Activated CD4-positive, alpha-beta T cell treated with anti-CD3 and anti-CD28 coated beads, Interleukin-2, Interleukin-4, amounts not matched to agents 100 ng/mL and 50 ng/mL, durations not matched to agents 16 hours and 8 hours (primary cell): ENCODE measurements at places on chromosomes 7 and 10.

- DNase-seq = no peak
These were observed 573.9 kb upstream of the PCDH15 start for GRCh38 chr10:55374917-55375316.

DNA sequence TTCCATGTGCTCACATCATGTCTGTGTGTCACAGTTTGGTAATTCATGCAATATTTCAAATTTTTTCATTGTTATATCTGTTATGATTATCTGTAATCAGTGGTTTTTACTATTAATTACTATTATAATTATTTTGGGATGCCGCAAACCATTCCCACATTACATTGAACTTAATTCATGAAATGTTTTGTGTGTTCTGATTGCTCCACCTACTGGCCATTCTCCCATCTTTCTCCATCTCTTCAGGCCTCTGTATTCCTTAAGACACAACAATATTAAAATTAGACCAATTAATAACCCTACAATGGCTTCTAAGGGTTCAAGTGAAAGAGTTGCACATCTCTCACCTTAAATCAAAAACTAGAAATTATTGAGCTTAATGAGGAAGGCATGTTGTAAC, 398.5 kb downstream of the PCDH15 start:
- no peak for DNase-seq

- DNase-seq = no peak
These were observed 479.5 kb downstream of the SDK1 start for GRCh38 chr7:3780525-3780924.

GRCh38 chr10:79166741-79167140, 98.0 kb downstream of the ZMIZ1 start:
- no peak for DNase-seq

DNA sequence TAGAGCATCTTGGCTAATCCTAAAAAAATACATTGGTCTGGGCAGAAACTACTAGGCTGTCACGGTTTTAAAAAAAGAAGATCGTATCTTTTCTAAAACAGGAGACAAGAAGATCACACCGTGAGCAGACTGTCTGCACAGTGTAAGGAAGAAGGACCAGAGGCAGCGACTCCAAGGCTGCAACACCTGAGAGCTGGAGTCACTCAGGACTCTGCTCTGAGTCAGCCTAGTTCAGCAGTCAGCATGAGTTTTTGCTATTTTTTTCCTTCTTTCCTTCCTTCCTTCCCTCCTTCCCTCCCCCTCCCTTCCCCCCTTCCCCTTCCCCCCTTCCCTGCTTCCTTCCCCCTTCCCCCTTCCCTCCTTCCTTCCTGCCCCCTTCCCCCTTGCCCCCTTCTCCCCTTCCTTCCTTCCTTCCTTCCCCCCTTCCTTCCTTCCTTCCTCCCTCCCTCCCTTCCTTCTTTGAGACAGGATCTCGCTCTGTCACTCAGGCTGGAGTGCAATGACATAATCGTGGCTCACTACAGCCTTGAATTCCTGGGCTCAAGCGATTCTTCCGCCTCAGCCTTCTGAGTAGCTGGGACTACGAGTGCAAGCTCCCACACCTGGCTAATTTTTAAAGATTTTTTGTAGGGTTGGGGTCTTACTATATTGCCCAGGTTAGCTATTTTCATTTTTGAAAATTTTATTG, 24.4 kb downstream of the BAG3 start:
- no peak for DNase-seq

DNA sequence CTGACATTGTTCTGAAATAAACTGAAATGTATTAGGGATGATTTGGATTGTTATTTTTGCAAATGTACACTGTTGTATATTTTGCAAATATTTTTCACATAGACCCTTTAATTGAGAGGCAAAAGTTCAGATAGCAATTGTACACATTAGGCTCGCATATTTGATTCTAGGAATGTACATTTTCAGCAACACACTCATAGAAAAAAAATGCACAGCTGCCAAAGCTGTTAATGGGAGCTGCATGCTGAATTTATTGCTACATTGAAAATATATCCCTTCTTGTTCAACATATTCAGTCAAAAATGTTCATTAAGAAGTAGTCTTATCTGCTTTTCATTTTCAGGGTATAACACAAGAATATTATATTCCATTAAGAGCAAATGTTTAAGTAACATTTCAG, 512.9 kb downstream of the ATRNL1 start:
- no peak for DNase-seq

- DNase-seq = no peak
These were observed 252.2 kb upstream of the CSTF2T start for GRCh38 chr10:51951601-51952000.

GRCh38 chr10:14560791-14561765, 213.6 kb downstream of the FAM107B start:
- no peak for DNase-seq

DNA sequence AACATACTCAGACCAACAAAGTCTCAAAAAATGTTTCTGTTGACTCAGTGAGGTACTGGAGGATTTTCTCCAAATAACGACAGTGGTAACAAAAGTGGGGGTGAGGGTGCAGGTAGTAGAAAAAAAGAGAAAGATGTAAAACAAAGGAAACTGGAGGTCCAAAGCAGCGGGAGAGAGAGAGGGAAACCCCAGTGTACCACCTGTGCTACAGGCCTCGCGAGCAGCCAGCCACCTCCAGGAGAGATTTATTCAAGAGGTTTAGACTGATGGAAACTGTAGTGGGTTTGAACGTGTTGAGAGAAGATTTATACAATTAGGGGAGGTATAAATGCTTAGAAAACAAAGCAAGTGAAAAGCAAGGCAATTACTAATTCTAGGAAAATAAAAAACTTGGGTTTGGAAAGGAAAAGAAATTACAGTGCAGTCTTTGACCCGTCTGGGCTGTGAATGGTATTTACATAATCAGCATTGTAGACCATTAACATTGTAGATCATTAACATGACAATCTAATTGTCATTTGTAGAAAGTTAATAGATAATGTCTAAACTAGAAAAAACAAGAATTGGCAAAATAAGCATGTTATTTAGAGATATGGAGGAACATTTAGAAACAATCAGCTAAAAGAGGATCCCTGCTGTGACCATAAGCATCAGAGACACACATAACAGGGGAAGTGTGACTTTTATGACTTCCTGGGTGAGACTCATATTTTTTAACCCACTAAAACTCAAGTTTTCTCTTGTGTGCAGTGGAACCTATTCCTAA, 180.0 kb downstream of the RELN start:
- DNase-seq = no peak

- DNase-seq = no peak
These were observed 133.6 kb downstream of the TMEM26 start for GRCh38 chr10:61319386-61320256.

GRCh38 chr7:148436135-148436534, 154.4 kb upstream of the C7orf33 start:
- DNase-seq = no peak

- no peak for DNase-seq
These were observed 164.9 kb downstream of the GFRA1 start for GRCh38 chr10:116108095-116108494.

GRCh38 chr7:93973134-93973533, 31.0 kb downstream of the BET1 start:
- no peak for DNase-seq

DNA sequence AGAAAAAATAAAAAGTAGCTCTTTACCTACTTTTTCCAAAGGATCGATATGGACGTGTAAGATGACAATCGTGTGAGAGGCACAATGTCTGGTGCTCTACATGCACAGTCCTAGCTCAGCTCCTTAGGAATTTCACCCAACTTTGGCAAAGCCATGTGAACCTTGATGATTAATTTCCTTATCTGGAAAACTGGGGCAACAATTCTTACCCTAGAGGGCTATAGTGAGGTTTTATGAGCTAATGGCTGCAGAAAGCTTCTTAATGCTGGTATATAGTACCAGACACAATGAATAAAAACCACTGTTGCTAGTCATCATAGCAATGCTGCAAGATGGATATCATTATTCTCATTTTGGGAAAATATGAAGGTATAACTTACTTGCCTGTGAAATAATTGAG, 202.7 kb downstream of the PARD3 start:
- no peak for DNase-seq
